NCI-H1092 (cell line): ENCODE measurements at places on chromosomes 5 and 9.

DNA sequence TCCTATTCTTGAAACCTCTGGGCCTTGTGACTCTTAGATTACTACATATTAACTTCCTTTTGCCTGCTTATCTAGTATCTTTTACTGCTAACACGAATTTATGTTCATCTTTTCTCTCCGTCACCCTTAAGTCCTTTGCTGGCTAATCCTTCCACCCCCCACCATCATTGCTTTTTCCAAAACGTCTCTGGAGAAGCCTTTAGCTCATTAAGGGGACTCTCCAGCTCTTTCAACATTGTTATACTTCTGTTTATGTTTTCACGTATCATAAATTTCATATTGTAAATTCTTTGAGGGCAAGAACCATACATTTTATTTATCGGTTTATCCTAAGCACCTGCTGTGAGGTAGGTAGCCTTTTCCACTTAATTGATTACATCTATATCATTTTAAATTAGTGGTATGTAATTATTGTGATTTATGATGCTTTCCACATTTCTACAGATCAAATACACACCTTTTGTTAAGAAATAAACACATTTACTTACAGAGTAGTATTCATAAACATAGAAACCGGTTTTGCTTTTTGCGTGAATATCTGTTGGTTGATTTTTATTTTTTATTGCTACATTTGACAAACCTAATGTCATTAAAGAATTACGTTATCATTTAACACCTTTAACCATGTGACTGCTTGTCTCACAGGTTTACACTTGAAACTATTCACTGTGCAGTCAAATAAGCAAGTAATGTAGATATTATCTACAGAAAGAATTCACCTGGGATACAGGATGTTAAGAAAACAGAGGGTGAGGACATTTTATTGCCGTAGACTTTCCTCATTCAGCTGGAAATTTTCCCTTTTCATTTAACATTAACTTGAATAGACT lies 15.4 kb upstream of the SNX2 start:
- DNase-seq: no peak

DNA sequence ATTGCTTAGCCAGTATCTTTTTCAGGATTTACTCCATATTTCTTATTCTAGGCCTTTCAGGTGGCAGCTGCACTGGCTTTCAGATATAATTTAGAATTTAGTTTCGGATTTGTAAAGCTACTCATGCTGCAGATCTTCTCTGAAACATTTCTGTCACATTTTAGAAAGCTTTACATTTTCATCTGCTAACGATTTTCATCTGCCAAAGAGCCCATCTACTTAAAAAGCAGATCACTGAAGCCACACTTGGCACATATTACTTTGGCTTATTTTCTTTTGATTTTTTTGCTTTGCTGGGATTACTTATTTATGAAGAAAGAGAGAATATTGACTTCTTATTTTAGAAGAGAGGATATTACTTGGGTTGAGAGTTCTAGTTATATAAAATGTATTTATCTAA lies 98.2 kb downstream of the GHR start:
- no peak for DNase-seq

DNA sequence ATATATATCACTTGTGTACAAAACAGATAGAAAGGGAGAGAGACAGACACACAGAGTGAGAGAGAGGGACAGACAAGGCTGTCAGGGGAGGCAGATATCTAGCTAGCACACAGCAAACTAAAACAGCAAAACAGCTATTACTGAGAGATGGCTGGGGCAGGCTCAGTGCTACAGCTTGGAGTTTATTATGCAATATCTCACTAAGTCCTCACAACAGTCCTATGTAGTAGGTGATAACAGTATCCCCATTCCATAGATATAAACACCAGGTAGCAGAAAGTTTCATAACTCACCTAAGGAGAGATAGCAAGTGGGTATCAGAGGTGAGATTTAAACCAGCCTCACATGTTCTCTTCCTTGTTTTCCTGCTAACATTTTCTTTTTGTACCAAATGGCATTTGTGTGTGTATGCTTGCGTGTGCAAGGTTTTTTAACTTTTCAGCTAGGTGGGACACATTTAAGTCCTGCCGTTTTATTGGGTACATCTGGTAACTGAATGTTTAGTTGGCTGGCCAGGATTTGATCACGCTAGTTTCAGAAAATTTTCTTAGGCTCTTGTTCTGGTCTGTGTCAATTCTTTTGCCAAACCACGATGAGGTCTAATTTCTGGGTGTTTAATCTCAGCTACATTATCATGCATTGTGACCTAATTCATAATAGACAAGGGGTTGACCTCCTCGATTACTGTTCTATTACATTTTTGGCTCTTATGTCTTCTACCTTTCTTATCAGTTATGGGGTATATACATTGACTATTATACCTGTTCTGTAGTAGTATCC lies 105.1 kb downstream of the LMNB1 start:
- DNase-seq: no peak

DNA sequence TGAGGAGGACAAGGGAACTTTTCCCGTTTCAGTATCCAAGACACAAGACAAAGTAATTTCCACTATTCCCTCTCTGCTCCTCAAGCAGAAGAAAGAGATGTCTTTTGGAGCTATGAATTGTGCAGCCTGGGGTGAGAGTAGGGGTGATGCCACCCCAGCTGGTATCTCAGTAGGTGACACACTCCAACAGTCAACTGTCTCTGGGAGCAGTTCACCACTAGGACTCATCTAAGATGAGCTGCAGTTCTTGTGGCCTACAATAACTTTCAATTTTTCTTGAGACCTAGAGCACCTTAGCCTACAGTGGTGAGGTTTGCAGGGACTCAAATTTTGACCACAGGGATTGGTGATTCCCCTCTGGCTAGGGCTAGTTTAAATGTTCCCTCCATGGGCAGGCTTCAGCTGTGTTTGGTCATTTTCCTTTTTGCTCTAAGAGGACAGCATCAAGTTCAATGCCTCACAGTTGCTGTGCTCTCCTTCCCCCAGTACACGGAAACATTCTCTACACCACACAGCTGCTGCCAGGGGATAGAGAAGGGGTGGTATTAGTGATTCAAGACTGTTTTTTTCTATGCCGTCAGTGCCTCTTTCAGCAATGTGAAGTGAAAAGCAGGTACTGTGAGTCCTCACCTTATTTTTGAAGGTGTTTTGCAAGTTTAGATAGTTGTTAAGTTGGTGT lies 278.6 kb upstream of the RORB start:
- DNase-seq: no peak

DNA sequence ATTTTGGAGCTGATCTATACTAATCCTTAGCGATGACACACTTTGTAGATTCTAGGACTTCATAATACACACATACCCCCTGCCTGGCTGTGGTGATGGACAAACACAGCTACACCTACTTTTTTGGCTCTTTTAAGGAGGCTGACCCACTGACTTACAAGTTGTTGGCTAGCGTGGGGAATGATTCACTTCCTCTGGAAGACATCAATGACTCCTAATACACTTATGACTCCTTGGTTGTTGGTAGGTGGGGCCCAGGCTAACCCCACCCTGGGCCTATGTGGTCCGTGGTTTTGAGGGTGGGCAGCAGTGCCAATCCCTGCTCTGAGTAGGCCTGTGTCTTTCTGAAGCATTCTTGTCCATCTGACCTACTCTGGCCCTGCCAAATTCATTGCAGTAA lies 144.4 kb downstream of the SLC12A2 start:
- DNase-seq: no peak

- no peak for DNase-seq
Measured at GRCh38 chr9:112080831-112081542, 94.1 kb downstream of the SUSD1 start.

DNA sequence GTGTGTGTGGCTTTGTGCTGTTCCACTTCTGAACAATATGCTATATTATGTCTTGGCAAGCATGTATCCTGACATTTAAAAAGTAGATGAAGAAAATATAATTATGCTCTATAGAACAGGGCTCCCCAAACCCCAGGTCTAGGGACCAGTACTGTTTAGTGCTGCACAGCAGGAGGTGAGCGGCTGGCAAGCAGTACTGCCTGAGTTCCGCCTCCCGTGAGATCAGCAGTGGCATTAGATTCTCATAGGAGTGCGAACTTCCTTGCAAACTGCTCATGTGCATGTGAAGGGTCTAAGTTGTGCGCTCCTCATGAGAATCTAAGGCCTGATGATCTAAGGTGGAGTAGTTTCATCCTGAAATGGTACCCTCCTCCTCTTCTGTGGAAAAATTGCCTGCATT lies 979.1 kb upstream of the CTNND2 start:
- DNase-seq: no peak

- no peak for DNase-seq
Measured at GRCh38 chr5:142097681-142098080, 10.9 kb upstream of the NDFIP1 start.

DNA sequence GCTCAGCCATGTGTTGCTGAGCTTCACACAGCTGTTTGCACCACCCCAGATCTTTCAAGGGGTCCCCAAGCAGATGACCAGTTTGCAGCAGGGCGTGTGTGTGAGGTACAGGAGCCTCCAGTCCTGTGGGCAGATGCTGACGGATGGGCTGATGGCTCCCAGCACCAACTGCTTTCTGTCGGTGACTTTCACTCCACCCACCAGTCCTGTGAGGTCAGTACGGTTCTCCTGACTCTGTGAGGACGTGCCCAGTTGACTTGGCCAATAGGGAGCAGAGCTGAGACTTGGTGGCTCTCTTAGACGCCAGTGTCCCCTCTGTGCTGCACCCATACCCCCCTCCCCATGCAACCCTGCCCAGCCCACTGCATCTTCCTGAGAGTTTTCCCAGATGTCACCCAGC lies 19.7 kb downstream of the COL5A1 start:
- no peak for DNase-seq

DNA sequence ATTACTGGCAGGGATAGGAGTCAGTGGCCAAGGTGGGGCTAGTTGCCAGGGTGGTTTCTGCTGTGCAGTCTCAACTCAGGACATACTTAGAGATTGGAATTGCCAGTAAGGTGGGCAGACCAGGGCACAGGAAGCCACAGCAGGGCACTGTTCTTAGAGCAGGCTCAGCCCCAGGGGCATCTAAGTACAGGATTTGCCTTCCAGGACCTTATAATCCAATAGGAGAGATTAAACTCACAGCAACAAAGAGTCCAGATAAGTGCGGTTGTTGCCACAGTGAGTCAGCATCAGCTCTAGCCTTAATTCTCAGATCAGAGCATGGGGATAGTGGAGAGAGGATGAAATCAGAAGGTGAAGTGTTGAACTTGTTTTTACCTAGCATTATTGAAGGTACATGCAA lies 265.8 kb upstream of the TRPC7 start:
- DNase-seq: no peak

DNA sequence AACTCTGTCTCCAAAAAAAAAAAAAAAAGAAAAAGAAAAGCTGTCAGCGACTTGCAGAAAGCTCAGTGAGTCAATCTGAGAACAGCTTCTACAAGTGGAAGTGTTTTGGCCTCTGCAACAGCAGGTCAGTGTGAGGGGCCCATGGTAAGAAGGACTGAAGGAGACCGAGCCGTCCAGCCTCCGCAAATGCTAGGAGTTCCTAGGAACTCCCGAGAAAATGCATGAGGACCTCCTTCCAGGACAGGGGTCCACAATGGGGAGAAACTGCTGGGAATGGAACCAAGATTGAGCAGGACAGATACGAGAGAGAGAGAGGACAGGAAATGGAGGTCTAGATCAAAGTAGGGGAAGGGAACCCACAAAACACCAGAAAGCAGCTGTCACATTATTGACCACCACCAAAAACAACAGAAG lies 180.5 kb downstream of the CRB2 start:
- DNase-seq: no peak

DNA sequence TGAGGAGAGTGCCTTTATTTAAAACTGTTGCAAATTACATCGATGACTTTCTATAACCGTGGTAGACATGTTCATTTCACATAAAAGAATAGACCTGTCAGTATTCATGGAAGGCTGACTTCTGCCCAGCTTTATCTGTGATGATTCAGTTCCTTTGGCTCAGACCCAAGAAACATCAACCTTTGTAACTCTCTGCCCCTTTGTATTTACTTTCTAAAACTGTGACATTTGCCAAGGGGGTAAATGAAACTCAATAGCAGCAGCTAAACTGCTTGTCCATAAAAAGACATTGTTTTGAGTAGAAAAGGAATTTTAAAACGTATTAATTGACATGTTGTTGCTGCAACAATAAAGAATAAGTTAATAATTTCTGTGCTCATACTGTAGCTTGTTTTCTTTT lies 137.8 kb upstream of the ANKH start:
- peak; percentile 13 for DNase-seq

GRCh38 chr9:72092820-72093219 lies 32.4 kb upstream of the C9orf57 start:
- no peak for DNase-seq

DNA sequence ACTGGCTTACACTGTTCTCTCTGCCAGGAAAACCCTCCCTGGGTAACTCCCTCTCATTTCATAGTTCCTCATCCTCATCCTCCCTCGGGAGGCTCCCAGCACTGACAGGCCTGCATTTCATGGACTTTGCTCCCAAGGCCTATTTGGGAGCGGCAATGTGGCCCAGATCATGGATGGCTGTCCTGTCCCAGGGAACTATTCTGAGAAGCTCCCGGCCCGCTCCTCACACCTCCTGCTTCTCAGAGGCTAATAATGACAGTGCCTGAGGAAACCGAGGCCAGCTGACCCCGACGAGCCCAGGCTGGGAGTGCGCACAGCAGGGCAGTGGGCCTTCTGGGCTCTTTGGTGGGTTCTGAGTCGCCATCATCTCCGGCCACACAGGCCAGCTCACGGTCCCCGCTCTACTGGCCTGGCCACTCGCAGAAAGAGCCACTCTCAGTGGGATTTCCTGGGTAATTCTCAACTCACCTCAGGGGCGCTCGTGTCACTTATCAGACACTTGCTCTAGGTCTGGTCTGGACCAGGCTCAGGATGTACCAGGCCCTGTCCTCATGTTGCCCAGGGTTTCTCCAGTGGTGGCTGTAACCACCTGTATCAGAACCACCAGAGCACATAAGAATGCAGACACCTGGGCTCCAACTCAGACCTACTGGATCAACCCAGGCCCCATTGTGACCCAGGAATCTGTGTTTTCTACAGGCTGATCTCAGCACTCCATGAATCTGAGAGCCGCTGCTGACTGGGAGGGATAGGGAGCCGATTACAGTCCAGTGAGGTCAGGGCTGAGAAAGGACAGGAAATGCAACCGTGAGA lies 2.0 kb upstream of the DOLPP1 start:
- DNase-seq: no peak

GRCh38 chr5:59656351-59657254 lies 236.9 kb downstream of the PDE4D start:
- no peak for DNase-seq

DNA sequence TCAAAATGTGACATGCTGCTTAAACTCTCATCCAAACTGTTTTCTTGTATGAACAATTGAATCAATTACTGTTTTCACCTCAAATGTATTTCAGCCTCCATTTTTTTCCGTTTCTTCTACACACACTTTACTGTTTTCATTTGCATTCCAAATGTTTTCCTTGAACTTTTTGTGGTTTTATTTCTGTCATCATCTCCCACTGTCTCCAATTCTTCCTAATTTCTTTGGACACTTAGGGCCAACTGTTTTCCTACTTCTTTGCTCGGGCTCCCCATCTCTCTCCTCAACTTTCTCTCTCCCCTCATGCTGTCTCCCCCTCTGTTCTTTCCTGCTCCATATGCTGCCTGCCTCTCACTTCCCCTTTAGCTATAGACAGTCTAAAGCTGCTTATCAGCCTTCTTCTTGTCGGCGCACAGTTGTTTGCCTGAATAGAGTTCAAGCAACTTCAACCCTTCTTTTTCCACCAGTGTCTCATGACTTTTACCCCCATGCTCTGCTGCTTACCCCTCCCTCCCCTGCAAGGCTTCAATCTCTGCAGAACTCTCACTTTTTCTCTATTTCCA lies 443.4 kb downstream of the DTWD2 start:
- no peak for DNase-seq

- DNase-seq: peak; percentile 13
Measured at GRCh38 chr9:93813221-93814076, 141.7 kb downstream of the BARX1 start.

- DNase-seq: no peak
Measured at GRCh38 chr5:24786108-24786507, 141.3 kb upstream of the CDH10 start.

- DNase-seq: no peak
Measured at GRCh38 chr9:119639287-119639955, 270.2 kb upstream of the BRINP1 start.
